NCI-H187 (cell line): ENCODE measurements at places on chromosomes 7 and 10.

DNA sequence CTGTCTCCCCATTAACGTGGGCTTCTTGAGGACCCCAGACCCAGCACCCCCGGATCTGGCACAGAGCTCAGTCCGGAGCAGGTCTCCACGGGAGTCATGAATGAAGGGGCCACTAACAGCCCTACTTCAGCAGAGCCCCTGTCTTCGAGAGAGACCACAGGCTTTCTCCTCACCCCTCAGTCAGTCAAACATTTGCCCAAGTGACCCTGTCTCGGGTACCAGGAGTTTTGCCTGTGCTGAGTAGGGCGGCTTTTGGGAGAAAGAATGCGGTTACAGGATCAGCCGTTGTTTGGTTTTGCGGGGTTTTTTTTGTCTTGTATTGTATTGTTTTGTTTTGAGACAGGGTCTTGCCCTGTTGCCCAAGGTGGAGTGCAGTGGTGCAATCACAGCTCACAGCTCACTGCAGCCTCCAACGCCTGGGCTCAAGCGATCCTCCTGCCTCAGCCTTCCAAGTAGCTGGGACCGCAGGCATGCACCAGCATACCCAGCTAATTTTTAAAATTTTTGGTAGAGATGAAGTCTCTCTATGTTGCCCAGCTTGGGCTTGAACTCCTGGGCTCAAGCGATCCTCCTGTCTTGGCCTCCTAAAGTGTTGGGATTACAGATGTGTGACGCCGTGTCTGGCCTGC, 16.5 kb downstream of the ADAP1 start:
- DNase-seq, result no peak

DNA sequence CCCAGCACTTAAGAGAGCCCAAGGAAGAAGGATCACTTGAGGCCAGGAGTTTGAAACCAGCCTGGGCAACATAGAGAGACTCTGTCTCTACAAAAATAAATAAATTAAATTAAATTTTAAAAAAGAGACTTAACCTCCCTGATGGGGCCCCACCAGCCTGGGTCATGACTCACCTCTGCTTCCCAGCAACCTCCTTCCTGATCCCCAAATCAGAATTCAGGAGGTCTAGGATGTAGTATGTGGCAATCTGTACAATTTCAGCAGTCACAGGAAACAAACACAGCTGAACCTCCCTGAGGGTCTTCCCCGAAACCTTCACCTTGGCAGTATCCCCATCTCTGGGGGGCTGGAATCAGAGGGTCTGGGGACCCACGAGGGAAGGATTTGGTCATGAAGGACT, 9.7 kb upstream of the PPP1R35 start:
- no peak for DNase-seq

GRCh38 chr10:76675561-76675950, 962.1 kb downstream of the KCNMA1 start:
- no peak for DNase-seq

DNA sequence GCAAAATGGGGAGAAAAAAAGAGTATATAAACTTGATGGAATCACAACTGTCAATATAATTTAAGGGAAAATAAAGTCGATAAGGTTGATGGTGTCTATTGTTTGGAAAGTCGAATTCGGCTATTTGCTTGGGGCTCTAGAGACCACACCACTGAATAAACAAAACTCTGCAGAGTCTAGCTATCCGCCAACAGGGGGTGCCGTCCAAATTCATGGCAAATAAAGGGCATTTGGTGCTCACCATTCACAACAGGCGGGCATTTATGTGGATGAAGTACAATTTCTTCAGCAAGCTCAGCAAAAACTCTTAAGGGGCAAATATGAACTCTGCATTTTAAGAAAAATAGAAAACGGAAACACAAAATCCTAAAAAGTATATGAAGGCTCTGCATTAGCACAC, 23.3 kb downstream of the CD36 start:
- no peak for DNase-seq

- DNase-seq, result no peak
Measured at GRCh38 chr10:123807444-123808035, 84.1 kb downstream of the CPXM2 start.

- DNase-seq, result no peak
Measured at GRCh38 chr7:11208883-11209465, 235.3 kb downstream of the PHF14 start.

GRCh38 chr10:87591589-87591886, 68.1 kb upstream of the PAPSS2 start:
- DNase-seq, result no peak

- no peak for DNase-seq
Measured at GRCh38 chr10:104300002-104300735, 31.2 kb downstream of the GSTO2 start.

DNA sequence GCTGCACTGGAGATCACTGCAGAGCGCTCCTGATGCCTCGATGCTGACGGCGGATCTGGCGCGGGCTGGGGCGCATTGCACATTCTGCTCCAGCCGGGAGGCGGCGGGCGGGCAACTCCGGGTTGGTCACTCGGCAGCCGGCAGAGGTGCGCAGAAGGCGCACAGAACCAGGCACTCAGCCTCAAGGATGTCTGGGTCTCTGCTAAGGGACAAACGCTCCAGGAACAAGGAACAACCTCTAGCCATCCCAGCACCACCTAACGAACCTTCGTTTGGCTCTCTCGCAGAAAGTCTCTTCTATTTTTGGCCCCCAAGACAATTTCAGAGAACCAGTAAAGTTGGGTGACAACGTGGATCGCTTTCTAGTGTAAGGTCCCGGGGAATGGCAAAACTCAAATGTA, 254.6 kb downstream of the OTUD1 start:
- DNase-seq, result no peak

GRCh38 chr10:22319547-22319979, 1.3 kb upstream of the BMI1 start:
- no peak for DNase-seq

DNA sequence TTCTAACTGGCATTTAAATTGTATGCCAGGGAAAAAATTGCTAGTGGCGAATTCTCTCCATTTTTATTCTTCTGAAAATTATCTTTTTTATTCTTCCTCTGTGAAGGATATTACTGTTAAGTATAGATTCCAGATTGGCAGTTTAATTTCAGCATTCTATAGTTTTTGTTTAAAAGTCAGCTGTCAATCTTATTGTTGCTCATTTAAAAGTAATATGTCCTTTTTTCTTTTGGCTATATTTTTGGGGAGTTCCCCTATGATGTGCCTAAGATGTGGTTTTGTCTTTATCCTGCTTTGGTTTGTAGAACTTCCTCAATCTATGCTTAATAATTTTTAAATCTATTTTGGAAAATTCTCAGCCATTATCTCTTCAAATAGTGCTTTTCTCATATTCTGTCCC, 135.9 kb downstream of the ARHGAP12 start:
- DNase-seq, result no peak

DNA sequence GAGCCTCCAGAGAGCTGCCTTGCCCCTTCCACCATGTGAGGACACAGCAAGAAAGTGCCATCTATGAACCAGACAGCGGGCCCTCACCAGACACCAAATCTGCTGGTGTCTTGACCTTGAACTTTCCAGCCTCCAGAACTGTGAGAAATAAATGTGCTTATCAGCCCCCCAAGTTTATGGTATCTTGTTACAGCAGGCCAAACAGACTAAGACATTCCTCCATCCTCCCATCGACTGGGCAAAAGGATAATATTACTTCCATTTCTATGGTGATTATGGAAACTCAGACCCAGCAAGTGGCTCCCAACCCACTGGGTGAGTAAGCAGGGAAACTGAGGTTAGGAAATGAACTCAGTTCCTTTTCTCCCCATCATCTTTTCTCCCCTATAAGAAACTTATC, 288.4 kb downstream of the KCNMA1 start:
- no peak for DNase-seq

DNA sequence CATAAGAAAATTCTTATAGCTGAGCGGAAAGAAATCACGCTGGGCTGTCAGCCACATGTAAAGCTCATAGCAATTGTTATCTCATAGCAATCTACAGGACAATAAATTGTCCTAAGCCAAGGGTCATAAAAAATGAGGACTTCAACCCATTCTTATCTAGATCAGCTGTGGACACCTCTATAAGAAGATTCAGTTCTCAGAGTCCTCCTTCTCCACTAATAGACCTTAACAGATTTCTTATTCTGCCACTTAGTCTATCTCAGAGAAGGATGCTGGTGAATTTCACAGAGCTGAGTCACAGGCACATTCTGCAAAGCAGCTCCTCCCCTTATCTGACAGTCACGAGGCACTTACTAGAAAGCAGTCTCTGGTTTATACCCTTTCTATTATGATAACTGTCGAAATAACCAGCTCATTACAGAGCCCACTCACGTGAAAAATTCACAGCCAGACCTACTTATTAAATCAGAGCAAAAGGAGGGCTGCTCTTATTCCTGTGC, 185.3 kb upstream of the PCLO start:
- no peak for DNase-seq

GRCh38 chr7:84324136-84324630, 129.6 kb upstream of the SEMA3A start:
- DNase-seq, result no peak
